ENCODE measurements at places on chromosomes 16 and 17.
A peak's percentile ranks its signal among the peaks of the same experiment; 100 is the strongest.

- DNase-seq, result no peak
Observed at GRCh38 chr17:47288531-47289116, 35.0 kb downstream of the ITGB3 start.

DNA sequence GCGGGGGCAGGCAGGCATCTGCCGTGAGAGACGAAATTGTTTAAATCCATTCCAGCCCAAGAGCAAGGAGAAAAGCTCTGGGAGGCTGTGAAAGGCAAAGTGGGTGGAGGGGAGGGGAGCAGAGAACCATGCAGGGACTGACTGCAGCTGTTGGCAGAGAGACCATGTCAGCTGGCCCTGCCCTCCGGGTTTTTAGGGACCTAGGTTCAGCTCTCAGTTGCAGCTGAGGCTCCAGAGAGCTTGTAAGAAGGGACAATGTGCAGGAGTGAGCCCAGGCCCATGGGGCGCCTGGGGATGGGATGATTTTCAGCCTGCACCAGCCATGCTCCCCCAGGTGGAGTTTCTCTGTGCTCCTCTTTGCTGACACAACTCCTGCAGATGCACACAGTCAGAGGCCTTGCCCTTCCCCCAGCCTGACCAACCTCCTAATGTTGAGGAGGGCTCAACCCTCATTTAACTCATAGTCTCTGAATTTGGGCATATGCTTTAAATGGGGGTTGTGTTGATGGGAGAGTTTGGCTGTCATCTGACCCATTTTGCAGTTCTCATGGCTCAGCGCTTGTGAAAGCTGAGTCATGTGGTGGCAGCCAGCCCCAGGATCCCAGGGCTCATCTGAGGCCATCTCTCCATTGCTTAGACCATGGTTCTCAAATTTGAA lies 70.9 kb downstream of the PLXDC1 start:
- DNase-seq, result no peak

GRCh38 chr17:82776454-82776853 lies 24.6 kb downstream of the TBCD start:
- no peak for DNase-seq

DNA sequence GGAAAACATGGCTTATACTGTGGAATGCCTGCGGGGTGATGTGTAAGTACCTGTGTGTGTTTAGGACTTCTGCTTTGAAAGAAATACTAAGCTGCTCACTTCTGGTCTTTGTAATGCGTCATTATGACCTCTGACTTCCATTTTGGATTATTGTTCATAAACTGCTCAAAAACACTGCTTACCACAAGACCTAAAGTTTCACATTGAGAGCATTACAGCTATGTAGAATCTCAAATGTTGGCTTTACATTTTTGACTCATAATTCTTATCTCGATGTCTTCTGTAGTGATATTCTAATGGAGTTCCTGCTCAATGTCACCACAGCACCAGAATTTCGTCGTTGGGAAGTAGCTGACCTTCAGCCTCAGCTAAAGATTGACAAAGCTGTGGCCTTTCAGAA lies 9.3 kb downstream of the UQCRC2 start:
- DNase-seq, result no peak

- DNase-seq, result peak; percentile 25
Observed at GRCh38 chr17:6574687-6575595, 18.6 kb upstream of the PITPNM3 start.

DNA sequence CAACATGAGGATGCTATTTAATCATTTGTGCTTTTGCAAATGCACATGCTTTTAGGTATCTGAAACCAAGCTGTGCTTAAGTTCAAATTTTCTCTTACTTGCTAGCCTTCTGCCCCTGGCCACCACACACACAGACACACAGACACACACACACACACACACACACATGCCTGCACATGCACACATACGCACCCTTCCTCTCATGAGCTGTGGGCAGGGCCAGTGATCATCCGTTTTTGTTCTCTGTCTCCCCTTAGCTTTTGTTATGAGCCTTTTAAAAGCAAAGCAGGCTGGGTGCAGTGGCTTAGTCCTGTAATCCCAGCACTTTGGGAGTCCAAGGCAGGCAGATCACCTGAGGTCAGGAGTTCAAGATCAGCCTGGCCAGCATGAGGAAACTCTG lies 34.2 kb downstream of the CD300LF start:
- DNase-seq, result no peak

DNA sequence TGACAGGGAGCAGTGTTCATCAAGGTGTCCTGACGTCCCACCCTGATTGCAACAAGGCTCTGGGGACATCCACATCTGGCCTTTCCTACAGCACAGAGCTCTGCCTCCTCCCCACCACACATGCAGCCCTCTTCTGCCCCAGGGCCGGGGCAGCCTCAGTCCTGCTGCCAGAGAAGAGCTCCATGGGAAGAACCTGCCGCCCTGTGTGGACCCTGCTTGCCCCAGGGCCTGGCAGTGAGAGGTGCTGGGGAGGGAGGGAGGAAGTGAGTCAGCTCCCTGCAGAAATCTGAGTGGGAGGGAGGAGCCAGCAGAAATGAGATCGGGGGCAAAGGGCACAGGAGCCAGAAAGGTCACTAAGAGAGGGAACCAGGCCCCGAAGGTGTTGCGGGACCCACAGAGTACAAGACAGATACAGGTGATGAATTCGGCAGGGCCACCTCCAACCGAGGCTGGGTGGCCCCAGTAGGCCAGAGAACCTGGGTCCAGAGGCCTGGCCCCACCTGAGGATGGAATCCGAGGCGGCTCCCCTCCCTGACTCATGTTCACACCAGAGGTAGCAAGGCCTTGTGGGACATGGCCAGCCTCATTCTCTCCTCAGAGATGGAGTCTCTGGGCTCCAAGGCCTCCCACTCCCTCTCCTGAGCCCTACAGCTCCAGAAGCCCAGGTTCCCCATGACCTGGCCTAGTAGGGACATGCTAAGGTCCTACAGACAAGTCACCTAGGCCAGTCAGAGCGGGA lies 24.8 kb downstream of the MYO18A start:
- DNase-seq, result peak; percentile 73

DNA sequence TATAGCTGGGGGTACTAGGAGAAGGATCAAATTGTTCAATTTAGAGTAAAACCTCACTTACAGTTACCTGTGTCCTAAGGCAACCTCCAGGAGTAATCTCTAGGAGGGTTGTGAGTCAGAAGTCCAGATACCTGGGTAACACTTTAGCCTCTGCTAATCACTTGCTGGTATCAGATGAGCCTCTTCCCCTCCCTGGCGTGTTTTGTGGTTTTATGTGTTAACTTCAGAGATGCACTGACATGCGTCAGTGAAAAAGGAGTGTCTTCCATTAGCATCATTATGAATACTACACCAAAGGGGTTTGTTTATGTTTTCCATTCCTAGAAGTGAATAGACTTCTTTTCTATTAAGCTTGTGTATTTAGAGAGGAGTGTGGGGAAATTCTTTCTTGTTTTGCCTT lies 208.2 kb downstream of the FTO start:
- DNase-seq, result no peak

GRCh38 chr17:31391496-31391949 lies at the start of gene RAB11FIP4:
Gene RAB11FIP4 (plus strand): TSS chr17:31391675. CDS start chr17:31391853, 178 bp downstream.
- no peak for DNase-seq

GRCh38 chr17:48555258-48556228 lies 10.6 kb upstream of the HOXB2 start:
- DNase-seq, result no peak

DNA sequence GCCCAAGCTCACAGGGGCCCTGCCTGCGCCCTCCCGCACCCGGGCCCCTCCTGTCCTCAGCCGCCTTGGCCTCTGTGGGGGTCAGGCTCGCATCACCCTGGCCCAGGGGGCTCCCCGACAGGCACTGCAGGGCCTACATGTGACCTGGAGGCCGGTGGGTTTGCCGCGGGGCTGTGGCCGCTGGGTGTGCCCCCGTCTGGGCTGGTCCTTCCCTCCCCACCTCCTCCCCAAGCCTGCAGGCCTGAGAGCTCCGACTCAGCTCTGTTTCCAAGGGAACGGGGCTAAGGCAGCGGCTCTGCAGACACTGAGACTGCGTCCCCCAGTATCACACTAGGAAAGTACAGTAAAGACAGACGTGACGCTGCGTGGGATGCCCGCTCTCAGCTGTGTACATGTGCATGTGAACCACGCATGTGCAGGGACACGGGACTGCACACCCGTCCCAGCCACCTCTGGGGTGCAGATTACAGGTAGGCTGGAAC lies 16.5 kb upstream of the WDR45B start:
- no peak for DNase-seq

DNA sequence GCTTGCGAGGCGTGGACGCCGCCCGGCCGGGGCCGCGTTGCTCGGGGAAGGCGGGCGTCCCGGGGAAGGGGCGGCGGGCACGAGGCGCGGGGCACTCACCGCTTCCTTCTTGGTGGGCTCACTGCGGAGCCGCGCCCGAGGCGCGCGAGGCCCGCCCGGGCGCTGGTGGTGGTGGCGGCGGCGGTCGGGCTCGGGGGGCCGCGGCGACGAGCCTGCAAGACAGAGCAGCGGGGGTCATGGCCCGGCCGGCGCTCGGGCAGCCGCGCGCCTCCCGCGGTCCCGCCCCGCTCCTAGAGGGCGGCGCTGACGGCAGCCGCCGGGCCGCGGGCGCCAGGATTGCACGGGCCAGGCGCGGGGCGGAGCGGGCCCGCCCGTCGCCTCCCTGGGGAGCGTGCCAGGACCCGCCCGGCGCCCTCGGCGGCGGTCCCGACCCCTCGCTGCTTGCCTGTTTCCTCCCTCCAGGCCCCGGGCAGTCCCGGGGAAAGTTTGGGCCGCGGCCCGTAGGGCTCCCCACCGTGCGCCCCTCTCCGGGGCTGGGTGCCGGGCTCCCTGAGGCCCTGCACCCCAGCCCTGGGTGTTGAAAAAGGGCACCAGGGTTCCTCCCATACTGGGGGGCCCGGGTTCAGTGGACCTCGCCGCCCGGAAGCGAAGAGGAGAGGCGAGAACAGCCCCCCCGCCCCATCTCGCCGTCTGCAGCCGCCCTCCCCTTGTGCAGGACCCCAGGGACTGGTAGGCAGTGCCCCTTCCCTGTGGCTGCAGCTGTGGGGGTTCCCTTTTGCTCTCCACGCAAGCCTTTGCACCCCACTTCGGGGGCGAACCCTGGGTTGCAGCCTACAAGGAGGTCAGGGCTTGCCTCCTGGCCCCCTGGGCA lies at the start of gene C16orf74:
TSS of gene C16orf74 (minus strand) at position 270 of the 871 bp plus-strand sequence. CDS start 15,879 bp downstream, outside the sequence.
- peak; percentile 20 for DNase-seq

GRCh38 chr17:35519439-35519838 lies 18.0 kb downstream of the SLFN12L start:
- no peak for DNase-seq

GRCh38 chr17:18997650-18998196 lies 6.8 kb downstream of the FAM83G start:
- DNase-seq, result no peak

GRCh38 chr17:78714534-78714933 lies 67.5 kb downstream of the CYTH1 start:
- DNase-seq, result no peak

DNA sequence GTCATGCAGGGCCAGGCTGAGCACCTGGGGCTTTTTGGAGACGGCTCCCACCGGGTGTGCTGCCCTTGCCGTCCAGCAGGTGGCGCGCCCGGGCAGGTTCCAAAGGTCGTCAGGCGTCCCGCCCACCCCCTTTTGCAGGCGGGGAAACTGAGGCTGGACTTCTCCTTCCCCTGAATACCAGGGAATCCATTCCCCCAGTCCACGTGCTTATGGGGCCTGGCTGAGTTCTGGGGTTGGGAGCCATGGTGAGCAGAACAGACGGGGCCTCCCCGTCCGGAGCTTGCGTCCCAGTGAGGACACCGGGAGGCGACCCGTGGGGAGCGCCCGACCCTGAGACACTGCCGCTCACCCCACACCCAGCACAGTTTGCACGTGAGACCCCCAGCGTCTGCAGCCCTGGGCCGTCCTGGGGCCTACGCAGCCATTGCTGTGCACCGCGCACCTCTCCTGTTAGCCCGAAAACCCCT lies 51.8 kb upstream of the JPH3 start:
- peak; percentile 25 for DNase-seq

GRCh38 chr17:75490953-75491649 lies 24.2 kb downstream of the CASKIN2 start:
- no peak for DNase-seq

GRCh38 chr17:56867948-56868376 lies 34.0 kb downstream of the DGKE start:
- DNase-seq, result no peak

- no peak for DNase-seq
Observed at GRCh38 chr16:87493608-87494280, 920 bp upstream of the ZCCHC14 start.

DNA sequence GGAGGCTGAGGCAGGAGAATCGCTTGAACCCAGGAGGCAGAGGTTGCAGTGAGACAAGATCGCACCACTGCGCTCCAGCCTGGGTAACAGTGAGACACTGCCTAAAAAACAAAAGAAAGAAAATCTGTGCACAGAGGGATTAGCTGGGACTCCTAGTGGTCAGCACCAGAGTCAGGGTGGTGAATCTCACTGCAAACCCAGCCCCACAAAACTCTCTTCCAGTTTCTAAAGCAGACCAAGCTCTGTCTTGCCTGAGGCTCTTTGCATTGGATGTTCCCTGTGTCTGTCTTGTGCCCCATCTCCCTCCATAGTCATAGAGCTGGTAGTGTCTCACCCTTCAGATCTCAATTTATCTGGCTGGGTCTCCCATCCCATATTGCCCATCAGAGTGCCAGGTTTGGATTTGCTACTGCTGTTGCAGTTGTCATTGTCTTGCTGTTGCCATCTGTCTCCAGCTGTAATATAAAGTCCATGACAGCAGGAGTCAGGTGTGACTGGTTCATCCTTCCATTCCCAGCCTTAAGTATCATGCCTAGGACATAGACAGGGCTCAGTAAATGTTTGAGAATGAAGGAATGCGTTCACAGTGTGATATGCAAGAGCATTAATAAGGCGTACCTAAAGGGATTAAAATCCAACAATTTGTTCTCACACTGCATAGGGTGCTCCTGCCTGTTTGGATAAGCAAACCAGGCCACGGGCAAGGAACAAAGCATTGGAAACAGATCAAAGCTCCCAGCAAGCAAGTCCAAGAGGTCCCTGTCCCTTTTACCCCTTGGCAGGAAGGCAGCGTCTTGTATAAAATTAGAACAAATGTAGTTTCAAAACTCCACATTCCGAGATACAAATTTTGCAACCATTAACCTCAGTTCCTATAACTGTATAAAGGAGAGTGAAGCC lies 614.6 kb upstream of the CDH5 start:
- no peak for DNase-seq

DNA sequence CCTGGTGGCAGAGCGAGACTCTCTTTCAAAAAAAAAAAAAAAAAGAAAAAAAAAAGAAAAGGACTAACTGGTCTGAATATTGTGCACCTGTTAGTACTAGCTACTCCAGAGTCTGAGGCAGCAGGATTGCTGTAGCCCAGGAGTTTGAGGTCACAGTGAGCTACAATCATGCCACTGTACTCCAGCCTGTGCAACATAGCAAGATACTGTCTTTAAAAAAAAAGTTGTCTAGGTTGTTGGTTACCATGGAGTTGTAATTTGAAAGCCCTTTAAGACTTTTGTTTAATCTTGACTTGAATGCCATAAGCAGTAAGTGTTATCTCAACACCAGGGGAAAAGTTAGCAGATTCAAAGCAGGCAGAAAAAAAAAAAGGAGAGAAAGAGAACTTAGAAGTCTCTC lies 10.9 kb upstream of the C16orf54 start:
- DNase-seq, result no peak

GRCh38 chr17:62629556-62630364 lies 2.3 kb downstream of the MRC2 start:
- DNase-seq, result no peak
